Fibroblast of skin of abdomen (primary cell): ENCODE measurements at places on chromosomes 7 and 10.

DNA sequence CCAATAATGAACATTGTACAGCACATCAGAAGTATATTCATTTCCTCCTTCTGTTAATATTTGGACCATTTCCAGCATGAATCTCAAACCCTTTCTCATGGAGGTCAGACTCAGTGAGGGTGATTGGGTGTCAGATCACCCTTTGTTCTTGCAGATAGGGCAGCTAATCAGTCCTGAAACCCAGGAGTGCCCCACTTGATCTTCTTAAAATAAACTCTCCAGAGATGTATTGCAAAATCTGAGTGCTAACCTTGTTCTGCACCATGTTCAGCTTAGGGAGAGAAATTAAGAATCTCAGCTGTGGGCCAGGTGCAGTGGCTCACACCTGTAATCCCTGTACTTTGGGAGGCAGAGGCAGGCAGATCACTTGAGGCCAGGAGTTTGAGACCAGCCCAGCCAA is 869.4 kb downstream of the TYW1 start:
- DNase-seq = no peak

- no peak for DNase-seq
These were observed 77.4 kb upstream of the PPP1R9A start for GRCh38 chr7:94829987-94830386.

GRCh38 chr10:119663866-119664698 is 12.9 kb downstream of the BAG3 start:
- DNase-seq = no peak

- DNase-seq = no peak
These were observed 138.5 kb upstream of the AOAH start for GRCh38 chr7:36862771-36863261.

DNA sequence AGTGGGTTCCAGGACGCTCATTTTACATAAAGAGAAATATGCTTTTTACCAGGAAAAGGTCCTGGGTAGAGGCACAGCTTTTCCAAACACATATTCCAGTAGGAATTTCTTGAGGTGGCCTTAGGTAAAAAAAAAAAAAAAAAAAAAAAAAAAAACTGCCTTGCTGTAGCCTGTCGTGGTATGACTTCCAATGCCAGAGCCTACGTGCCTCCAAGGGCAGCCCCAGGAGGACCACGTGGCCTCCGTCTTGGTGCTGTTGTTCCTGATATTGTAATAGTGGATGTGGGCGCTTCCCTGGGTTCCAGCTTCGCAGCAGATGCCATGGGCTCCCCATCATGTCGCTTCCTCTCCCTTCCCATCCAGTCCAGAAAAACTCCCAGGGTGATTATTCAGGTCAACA is 49.3 kb downstream of the PRKAG2 start:
- DNase-seq = no peak

GRCh38 chr7:295155-296154 is 5.5 kb downstream of the FOXL3 start:
- DNase-seq = no peak

GRCh38 chr7:15684871-15685270 is 1.6 kb downstream of the MEOX2 start:
- no peak for DNase-seq

DNA sequence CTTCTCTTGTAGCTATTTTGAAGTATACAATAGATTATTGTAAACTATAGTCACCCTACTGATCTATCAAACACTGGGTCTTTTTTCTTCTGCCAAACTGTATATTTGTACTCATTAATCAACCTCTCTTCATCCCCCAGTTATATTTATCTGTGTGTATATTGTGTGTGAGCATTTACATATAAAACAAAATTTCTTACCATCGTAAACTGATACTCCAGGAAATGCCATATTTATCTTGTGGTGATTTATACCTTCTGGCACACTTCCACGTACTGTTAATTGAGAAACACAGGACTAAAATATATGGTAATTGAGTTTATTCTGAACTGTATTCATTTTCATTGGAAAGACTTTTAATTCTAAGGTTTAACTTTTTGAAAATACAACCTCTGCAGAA is 18.9 kb downstream of the ANLN start:
- peak; percentile 5 for DNase-seq

DNA sequence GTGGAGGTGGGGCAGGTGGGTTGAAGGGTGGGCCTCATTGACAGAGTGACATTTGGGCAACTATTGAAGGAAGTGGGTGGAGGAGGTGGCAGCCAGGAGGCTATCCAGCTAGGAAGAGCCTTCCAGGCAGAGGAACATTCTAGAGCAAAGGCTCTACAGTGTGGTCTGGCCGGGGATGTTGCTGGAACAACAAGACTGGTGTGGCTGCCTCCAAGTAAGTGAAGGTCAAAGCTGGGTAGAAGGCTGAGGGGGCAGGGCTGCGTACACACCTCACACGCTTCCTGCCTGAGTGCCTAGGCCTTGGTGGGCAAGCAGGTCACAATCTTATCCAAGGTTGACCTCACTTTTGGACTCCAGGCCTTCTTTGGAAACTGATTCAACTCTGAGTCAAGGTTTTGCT is 6.6 kb downstream of the CPA1 start:
- no peak for DNase-seq

- no peak for DNase-seq
These were observed 52.7 kb downstream of the HTR5A start for GRCh38 chr7:155122831-155123230.

DNA sequence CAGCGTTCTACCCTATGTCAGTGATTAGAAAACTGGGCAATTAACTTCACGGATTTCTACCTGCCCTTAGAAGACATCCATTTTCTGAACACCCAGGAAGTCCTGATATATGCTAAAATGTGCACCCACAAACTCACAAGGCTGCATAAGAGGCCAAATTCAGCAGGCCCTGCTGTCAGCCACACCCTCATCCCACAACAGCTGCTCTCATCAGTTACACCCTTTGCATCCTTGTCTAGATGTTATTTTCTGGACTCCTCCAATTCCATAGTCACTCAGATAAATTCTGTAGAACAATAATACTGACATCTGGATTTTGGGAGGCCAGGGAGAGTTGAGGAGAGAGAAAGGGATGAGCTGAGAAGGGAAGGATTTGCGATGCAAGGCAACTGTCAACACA is 208.9 kb downstream of the TAX1BP1 start:
- DNase-seq = no peak

DNA sequence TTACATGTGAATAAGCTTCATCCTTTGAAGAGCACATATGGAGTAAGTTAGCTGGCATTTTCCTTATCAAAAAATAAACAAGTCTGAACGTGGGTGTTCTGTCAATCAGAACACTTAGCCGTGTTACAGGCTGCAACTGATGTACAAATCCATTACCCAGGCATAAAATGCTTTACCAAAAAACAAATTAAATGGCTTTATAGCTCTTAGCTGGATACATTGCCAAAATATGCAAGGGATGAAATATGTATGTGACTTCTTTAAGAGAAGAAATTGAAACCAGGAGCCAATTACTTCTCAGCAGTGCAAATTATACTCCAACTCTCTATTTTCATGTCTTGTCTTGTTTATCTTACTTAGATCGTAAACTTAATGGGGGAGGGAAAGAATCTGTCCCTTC is 214.8 kb downstream of the DGKB start:
- DNase-seq = no peak

GRCh38 chr10:101000915-101001658 is 1.5 kb downstream of the LZTS2 start:
- DNase-seq = peak; percentile 76

GRCh38 chr10:130254243-130254642 is 118.1 kb downstream of the GLRX3 start:
- DNase-seq = no peak
